ENCODE measurements at places on chromosomes 2 and 18.

DNA sequence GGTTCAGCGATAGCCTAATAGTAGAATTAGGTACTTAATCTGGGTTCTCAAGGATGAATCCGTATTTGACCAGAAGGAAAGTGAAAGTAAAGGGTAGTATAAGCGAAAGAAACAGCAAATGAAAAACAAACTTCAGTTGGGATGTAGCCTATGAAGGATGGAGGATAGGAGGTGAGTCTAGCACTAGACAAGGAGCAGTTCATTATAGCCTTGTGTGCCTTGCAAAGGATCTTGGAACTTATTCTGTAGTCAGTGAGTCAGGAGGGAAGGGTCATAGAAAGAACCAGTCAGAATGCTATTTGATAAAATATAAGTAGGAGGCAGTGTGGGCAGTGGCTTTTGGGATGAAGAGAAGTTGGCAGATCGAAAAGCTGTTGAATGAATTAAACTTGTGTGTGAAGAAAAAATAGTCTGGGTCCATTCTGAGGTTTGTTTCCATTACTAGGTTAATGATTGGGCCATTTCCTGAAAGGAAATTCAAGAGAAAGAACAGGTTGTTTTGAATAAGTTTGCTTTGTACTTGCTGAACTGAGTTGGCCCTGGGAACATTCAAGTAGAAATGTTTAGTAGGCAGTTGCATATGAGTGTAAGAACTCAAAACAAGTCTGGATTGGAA lies 48.5 kb downstream of the ANKRD12 start:
- no peak for DNase-seq

GRCh38 chr2:240785424-240786335 lies 34.3 kb downstream of the KIF1A start:
- DNase-seq: no peak

DNA sequence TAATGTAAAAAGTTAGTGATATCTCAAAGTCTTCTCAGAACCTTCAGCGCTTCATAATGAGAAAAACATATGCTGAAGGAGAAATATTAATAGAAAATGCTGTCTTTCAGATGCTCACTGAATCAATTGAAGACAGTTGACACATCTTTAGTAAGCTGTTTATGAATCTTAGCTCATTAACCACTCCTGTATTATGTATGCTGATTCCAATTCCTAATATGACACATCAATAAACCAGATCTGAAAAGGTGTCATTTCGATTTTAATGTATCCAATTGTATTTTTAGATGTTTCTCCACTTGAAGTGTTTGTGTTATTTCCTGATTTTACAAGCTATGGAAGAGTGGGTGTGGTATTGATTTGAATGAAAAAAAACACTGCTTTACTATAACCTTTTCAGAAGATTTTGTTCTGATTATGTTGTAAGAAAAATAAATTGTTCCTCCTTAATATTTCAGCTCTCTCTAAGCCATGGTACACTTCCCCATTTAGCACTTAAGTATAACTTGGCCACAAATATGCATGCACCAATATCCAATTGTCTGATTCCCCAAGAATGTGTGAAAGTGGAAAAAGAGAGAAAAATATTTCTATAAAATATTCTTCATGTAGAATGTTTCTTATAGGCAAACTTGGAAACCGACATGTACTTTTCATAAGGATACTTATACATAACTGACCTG lies 569.8 kb downstream of the ARHGAP15 start:
- DNase-seq: no peak

GRCh38 chr2:66559672-66560071 lies 124.7 kb downstream of the MEIS1 start:
- no peak for DNase-seq

DNA sequence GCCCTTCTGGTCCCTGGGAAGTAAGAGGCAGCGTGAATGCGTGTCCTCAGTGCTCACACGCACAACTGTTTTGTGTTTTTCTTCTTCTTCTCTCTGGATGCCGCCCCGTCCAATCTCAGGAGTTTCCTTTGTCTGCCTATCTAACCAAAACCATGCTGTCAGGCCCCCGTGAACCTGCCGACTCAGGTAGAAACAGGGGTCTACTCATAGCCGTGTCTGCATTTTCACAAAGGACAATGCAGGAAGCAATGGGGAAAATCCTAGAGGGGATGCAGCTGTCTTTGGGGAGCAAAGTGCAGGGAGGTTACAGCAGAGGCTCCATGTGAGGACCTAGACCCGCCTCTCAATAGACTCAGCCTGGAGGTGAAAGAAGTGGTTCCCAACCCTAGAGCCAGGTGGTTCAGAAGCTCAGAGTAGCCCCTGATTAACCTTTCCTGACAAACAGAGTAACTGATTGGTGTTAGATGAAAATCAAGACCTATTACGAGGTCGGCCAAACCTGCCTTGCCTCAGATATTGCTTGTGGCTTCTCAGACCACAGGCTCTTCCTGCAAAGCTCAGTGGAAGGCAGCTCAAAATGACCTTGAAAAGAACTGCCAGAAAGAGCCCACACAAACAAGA lies 49.3 kb downstream of the CD226 start:
- DNase-seq: peak; percentile 18

GRCh38 chr2:227761740-227762476 lies 16.2 kb downstream of the SCYGR8 start:
- no peak for DNase-seq

- DNase-seq: no peak
Observed at GRCh38 chr2:106028192-106028591, 165.9 kb downstream of the UXS1 start.
